Activated T-cell treated with anti-CD3 and anti-CD28 coated beads for 1 hour (primary cell): ENCODE measurements at places on chromosomes 13 and 19.

DNA sequence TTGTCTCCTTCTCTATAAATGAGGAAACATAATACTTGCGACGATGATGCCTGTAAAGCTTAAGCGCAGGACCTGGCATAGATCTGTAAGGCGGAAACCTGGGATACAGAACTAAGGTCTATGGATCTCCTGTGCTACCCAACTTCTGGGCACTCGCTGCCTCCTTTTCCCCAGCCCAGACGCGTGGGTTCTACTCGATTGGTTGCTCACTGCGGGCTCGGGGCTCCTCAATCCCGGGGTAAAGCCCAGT is 615 bp upstream of the PSMC4 start:
- DNase-seq, result no peak

GRCh38 chr13:83508771-83509301 is 373.4 kb downstream of the SLITRK1 start:
- DNase-seq, result no peak

DNA sequence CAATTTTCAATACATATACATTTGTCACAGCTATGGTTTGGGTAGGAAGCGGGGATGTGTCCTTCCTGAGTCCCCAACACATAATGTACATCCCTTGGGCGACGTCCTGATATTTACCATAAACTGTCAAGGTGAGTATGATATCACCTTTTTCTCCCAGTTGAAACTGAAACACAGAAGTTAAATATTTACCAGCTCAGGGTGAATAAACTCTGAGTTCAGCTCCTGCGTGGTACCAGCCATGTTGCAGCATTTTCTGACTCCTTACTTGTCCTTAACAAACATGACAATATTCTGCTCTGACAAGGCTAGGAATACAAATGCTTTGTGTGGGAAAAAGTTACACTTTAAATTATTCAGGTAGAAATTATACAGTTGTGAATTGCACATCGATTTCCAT is 294.2 kb downstream of the TEX29 start:
- DNase-seq, result no peak

GRCh38 chr19:12865746-12866415 is 15.4 kb downstream of the DNASE2 start:
- no peak for DNase-seq

DNA sequence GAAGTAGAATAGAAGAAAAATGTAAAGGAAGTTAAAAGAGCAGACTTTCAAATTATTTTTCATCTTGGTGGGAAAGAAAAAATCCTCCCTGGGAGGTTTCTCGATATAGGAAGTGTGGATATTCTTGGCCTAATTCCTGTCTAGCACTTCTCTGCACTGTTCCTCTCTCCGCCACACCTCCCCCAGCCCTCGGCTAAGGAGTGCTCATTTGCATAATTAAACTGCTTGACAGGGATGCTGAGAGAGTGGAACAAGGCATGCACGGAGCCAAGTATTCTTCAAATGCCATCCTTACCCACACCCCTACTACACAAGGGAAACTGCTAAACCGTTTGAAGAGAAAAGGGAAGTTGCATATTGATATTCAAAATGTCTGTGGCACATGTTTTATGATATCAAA is 511.0 kb upstream of the HTR2A start:
- DNase-seq, result no peak

DNA sequence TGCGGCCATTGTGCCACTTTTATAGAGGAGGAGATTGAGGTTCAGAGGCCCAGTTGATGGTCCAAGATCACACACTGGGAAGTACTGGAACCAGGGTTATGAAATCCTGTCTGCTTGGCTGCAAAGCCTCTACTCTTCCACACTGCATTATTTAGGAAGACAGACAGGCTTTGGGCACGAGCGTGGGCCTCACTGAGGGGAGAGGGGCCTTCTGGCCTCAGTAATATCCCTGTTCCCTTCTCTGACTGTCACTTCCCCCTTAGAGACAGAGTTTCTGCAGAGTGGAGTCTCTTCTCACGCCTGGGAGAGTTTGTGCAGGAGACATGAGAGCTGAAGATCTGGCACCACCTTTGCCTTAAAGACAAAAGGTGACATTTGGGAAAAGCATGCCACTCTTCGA is 49.0 kb upstream of the PNMA8B start:
- DNase-seq, result no peak

DNA sequence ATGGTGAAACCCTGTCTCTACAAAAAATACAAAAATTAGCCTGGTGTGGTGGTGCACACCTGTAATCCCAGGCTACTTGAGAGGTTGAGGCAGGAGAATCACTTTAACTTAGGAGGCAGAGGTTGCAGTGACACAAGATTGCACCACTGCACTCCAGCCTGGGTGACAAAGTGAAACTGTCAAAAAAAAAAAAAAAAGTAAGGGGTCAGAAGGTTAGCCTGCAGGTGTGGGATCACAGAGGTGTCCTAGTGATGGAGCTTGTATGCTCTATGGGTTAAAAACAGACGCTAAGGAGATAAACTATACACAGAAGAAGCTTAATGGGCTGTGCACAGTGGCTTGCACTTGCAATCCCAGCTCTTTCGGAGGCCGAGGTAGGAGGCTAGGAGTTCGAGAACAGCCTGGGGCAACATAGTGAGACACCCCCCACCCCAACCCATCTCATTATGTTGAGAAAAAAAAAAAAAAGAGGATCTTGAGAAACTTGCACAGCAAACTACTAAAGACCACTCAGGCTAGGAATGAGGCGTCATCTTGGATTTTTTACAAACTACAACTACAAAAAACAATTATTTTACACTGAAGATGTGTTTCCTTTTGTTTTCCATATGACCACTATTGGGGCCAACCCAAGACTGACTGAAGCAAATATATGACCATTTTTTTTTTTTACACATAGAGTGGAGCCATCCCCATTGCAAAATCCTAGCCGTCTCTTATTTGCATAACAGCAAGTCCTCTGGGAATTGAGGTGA is 7.9 kb downstream of the FOSB start:
- DNase-seq, result no peak

- DNase-seq, result no peak
These were observed 32.1 kb downstream of the RASL11A start for GRCh38 chr13:27302643-27303262.

DNA sequence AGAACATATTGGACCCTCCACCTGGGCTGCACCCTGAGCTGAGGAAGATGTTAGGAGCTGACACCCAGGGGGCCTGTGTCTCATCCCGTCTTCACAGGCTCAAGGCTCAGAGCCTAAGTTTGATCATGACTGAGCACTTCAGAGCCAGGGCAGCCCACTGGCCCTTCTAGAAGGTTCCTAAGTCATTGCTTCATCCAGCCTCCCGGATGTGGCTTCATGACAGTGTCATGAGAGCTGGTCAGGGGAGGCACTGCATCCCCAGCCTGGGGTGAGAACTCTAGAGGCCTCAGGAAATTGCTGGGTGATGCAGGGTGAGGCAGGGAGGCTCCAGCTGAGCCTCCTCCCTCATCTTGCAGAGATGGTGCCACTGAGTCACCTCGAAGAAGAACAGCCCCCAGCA is 24.9 kb upstream of the PIK3R2 start:
- DNase-seq, result no peak

GRCh38 chr19:48553676-48554384 is 1.9 kb downstream of the SULT2B1 start:
- DNase-seq, result no peak

DNA sequence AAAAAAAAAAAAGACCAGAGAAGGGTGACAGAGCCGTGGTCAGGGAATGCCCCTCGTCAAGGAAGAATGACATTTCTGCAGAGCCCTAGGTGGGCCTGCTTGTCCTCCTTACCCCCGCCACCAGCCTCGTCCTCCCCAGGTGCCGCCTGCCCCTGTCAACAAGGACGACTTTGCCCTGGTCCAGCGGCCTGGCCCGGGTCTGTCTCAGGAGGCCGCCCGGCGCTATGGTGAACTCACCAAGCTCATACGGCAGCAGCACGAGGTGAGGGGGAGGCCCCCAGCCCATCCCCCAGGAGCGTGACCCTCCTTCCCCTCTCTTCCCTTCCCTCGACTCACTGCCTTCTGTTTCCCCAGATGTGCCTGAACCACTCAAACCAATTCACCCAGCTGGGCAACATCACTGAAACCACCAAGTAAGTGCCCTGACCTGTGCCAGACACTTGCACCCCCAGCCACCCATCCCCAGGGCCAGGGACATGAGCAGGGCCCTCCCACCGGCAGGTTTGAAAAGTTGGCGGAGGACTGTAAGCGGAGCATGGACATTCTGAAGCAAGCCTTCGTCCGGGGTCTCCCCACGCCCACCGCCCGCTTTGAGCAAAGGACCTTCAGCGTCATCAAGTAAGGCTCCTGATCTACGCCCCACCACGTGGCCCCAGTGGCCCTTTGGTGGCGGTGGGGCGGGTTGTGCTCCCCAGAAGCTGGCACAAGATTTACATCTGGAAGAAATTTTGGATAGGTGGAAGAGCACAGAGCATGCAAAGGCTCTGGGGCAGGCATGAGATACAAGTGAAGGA is 14.8 kb downstream of the PODNL1 start:
- DNase-seq, result no peak

GRCh38 chr13:89496478-89496877 is 1825.3 kb downstream of the SLITRK5 start:
- no peak for DNase-seq

DNA sequence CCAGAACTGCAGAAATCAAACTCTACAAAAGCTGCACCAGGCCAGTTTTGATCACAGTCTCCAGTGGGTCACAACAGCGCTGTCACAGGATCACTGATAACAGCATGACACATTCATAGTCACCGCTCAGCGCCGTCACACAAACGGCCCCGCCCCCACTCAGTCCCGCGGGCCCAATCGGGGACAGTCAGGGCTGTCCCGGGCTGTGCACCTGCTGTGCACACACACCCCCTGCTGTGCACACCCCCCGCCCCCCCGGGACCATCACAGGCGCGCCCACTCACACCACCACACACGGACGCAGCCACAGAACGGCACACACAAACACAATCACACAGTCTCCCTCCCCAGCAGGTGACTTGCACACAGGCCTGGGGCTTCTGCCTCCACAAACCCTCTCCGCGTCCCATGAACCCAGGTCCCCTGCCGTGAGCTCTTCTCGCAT is 435 bp upstream of the ZNF382 start:
- DNase-seq, result peak; percentile 82

DNA sequence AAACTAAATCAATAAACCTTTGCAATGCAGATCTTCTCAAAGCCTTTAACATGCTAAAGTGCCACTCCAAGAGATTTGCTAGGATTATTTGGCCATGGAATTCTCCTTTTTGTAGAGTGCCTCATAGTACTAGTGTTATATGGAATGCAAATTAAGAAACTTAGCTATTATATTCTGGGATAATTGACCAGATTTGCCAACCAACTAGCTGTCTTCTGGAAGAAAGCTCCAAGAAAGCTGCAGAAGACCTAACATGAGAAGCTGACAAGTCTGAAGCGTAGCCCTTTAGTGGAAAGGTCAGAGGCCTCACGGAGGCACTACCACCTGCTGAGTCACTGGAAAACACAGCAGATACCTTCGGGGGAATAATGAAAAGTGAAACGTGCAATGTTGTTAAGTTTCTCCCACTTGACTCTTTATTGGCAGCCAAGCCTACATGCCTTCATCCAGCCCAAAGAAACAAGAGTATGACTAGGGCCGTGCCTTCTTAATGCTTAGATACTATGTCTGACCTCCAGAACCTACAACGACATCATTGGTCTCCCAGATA is 29.8 kb upstream of the KATNAL1 start:
- DNase-seq, result no peak

DNA sequence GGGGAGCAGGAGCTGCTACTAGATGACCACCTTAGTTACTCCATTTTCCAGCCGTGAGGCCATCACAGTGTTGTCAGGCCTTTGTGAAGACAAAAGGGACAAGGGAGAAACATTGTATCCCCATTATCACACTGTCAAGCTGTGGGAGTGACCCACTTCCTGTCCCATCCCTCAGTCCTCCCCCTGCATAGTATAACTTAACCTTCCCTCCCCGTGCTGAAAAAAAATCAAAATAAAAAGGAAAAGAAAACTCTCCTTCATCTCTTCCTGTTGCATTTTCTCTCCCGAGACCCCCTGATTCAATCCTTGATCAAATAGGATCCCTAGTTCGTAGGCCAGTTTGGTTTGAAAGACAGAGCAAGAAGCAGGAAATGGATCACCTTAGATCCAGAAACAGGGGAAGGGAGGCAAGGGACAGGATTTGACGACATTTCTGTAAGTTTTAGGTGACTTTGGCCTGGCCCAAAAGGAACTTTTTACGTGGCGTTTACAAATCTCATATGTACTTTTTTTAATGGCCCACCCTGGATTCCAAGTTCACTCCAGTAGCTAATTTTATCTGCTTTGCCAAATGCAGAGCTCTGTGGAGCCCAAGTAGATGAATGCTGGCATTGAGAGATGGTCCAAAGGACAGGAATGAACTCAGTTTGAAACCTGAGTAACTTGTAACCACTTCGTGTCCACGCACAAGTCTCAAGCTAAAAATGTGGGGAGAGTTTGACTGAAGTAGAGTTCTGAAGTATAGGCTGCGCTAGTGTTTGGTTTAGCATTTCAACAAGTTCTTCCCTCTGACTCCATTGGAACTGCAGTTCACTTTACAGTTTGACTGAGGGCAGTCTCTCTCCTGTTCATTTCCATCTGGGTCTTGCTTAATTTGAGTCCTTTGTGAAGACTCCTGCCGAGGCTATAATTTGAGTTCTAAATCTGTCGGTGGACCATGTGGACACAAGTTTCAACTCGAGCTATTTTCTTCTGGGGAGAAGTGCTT is 16.6 kb upstream of the GATAD2A start:
- no peak for DNase-seq

GRCh38 chr13:106423530-106423929 is 111.9 kb downstream of the EFNB2 start:
- DNase-seq, result no peak

- DNase-seq, result no peak
These were observed 111.8 kb downstream of the SOX1 start for GRCh38 chr13:112178769-112179168.

DNA sequence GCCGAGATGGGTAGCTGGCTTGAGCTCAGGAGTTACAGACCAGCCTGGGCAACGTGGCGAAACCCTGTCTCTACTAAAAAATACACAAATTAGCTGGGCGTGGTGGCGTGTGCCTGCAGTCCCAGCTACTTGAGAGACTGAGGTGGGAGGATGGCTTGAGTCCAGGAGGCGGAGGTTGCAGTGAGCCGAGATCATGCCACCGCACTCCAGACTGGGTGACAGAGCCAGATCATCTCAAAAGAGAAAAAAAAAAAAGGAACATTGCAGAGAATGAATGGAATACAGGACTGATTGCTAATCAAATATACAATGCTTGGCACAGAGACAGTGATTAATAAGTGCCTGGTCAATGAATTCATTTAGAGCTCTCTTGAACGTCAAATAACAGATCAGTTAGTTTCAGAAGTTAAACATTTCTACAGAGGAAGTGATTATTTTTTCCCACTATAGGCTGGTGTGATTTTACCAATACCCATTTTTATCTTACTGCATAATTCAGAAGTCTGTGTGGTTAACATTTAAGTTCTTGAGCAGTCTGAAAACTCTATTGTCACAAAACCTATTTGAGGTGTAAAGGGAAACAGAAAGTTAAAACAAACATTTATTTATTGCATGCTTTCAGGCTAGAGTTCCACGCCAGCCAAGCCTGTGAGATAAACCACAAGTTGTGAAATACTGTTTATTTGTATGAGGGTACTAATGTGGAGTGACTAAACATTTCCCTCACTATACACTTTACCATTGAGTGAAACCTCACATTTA is 7.7 kb upstream of the TBC1D4 start:
- no peak for DNase-seq
